Non-pigmented ciliary epithelial cell (primary cell): ENCODE measurements at places on chromosomes 11 and 22.

DNA sequence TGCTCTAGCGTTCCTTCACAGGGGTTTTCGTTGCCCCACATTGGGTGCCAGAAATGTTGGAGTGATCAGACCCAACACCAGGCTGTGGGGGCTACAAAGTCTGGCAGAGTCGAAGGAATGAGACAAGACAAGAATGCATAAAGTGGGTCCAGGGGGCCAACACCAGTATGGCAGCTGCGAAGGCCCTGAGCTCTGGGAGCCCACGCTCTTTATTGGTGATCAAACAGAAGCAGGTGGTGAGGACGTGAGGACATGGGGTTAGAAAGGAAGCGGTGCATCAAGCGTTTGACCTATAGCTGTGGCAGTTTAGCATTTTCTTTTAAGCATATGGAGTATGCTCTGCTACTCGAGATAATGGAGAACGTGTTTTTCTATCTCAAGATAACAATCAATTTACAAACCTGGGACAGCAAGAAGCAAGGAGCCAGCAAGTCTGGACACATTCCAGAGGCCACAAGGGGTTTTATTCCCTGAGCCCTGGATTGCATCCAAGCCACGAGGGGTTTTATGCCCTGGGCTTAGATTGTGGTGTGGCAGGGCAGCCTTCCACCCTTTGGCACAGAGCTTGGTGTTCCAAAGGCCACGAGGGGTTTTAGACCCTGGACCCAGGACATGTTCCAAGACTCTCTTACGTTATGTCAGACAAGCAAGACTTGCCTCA is 3.9 kb upstream of the DNAJB13 start:
- no peak for DNase-seq

GRCh38 chr11:65927904-65928397 is 8.7 kb downstream of the DRAP1 start:
- DNase-seq = no peak

GRCh38 chr11:14969901-14970323 is 2.2 kb downstream of the CALCA start:
- no peak for DNase-seq

- DNase-seq = no peak
These were observed 226.9 kb upstream of the B3GAT1 start for GRCh38 chr11:134638796-134639430.

- DNase-seq = no peak
These were observed 23.6 kb downstream of the MYEOV start for GRCh38 chr11:69317401-69318092.

GRCh38 chr11:45248501-45249011 is 37.6 kb downstream of the SYT13 start:
- no peak for DNase-seq

- DNase-seq = no peak
These were observed 40.0 kb downstream of the NEU3 start for GRCh38 chr11:75028724-75029123.

DNA sequence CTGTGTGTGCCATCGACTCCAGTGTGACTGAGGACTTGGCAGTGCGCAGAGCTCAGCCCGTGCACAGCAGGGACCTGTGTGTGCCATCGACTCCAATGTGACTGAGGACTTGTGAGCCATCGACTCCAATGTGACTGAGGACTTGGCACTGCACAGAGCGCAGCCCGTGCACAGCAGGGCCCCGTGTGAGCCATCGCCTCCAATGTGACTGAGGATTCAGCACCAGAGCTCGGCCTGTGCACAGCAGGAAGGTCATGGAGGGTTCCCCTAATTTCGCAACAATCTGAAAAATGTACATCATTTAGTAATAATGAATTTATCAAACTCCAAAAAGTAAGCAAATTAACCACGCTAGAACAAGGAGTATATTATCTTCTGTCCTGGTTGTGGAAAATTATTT is 348.3 kb upstream of the B3GAT1 start:
- DNase-seq = no peak
